HTR-8/SVneo (cell line): ENCODE measurements at places on chromosomes 5 and 9.

- DNase-seq, result no peak
These were observed 66.4 kb downstream of the C9orf153 start for GRCh38 chr9:86193088-86193487.

- no peak for DNase-seq
These were observed 53.2 kb upstream of the CTXN3 start for GRCh38 chr5:127595484-127596368.

DNA sequence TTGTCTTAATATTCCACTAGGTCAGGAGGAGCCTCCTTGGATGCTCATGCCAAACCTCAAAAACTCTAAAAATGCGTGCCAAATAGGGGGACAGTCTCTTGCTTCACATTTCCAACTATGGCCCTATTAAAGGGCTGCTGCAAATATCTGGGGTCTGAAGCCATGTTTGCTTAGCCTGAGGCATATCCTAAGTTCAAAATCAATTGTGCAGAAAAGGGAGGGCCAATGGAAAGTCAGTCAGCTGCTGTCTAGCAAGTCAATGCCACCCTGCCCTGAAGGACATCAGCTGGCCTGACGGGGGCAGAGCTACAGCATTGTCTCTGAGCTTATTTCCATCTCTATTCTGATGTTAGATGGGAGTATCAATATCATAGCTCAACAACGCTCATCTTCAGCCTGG is 93.6 kb downstream of the SH3TC2 start:
- DNase-seq, result no peak

DNA sequence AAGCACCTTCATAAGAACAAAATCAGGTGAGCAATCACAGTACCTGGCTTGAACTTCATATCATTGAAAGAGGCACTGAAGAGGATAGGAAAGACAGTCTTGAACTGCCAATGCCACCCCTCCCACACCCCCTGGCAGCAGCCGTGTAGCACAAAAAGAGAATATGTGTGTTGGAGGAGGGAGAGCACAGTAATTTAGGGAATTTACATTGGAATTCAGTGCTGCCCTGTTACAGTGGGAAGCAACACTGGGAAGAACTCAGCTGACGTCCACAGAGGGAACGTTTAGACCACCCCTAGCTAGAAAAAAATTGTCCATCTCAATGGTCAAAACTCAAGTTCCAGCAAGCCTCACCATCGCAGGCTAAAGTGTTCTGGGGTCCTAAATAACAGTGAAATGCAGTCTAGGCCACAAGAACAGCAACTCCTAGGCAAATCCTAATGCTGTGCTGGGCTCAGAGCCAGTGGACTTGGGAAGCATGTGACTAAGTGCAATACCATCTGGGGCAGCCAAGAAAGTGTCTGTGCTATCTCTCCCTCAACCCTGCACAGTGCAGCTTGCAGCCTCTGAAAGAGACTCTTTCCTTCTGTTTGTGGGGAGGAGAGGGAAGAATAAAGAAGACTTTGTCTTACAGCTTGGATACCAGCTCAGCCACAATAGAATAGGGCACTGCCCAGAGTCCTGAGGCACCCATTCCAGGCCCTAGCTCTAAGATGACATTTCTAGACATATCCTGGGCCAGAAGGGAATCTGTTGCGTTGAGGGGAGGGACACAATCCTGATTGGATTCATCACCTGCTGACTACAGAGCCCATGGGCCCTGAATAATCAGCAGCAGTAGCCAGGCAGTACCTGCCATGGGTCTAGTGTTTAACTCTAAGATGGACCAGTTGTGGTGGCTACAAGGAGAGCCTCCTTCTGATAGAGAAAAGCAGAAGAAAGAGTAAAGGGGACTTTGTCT is 62.1 kb upstream of the VLDLR start:
- DNase-seq, result peak; percentile 34

- DNase-seq, result no peak
These were observed 6.3 kb upstream of the GARIN3 start for GRCh38 chr5:157172403-157172802.

- DNase-seq, result no peak
These were observed 421.7 kb downstream of the SPATA31D1 start for GRCh38 chr9:82410306-82410705.

- DNase-seq, result no peak
These were observed 614.3 kb downstream of the ACTL7B start for GRCh38 chr9:108241384-108242073.

GRCh38 chr5:170151097-170151831 is 45.6 kb downstream of the FOXI1 start:
- peak; percentile 79 for DNase-seq

GRCh38 chr9:101037430-101037829 is 8.9 kb downstream of the PLPPR1 start:
- no peak for DNase-seq

DNA sequence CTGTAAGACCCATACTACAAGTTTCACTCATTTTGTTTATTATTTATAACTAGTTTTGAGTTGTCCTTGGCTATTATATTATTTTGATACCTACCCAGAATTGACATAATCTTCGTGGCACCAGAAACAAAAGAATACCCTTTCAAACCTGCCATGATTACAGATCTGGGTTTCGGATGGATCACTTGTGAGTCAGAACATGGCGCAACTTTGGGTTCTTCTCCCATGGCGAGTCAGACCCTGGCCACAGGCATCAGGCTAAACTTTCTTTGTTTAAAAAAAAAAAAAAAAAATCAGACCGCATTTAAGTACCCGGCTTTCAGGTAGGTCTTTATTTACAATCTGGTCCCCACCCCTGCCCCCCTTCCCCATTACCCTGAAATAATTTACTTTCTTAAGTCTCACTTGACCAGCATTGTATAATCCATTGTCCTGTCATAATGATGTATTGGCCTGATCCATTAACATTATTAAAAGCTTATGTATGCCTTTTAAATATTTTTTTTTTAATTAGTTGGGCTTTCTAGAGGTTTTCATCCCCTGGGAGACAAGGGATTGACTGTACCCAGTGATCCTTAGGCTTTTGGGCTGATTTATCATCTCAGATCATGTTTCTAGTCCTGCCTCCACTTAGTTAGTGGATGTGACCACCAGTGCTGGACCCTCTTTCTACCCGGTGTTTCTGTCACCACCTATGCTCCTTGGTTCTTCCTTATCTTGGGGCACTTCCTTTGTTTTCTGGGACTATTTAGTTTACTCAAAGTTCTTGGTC is 43.9 kb downstream of the F2RL2 start:
- no peak for DNase-seq

- no peak for DNase-seq
These were observed 140.9 kb downstream of the NR3C1 start for GRCh38 chr5:143262393-143263174.

- no peak for DNase-seq
These were observed 2.8 kb downstream of the PITX1 start for GRCh38 chr5:135030956-135031812.

- no peak for DNase-seq
These were observed 178.5 kb downstream of the C9orf152 start for GRCh38 chr9:110029429-110029955.

GRCh38 chr9:124290743-124291554 is 33.2 kb downstream of the NEK6 start:
- DNase-seq, result no peak

DNA sequence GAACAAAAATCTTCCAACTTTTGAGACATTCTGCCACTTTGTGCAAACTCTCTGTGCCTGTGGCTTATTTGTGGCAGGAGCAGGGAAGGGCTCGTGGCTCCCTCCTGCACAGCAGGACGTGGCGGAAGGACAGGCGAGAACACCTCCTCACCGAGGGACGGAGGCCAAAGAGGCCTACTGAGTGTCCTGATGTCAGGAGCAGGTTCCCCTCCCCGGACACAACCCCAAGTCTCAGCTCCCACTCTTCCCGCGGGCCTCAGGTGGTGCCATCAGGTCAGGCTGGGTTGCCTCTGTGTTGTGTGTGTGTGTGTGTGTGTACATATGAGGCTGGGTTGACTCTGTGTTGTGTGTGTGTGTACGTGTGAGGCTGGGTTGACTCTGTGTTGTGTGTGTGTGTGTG is 136.8 kb upstream of the LPCAT1 start:
- no peak for DNase-seq

- no peak for DNase-seq
These were observed 56.5 kb downstream of the COL5A1 start for GRCh38 chr9:134698111-134698510.

DNA sequence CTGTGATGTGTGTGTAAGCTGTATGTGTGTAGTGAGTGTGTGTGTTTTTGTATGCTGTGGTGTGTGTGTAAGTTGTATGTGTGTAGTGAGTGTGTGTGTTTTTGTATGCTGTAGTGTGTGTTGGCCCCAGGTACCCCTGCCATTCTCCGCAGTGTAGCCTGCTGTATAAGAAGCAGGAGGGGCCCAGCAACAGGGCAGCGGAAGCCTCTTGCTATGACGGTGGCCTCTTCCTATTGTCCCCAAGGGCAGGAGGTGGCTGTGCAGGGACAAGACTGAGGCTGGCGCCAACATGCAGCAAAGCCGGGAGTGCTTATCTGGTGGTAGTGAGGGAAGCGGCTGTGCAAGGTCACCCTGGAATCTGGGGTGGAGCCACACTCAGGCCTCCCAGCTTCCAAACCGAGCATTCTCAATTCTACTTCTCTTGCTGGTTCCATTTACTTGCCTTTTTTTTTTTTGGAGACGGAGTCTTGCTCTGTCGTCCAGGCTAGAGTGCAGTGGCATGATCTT is 5.1 kb downstream of the SPAAR start:
- no peak for DNase-seq

DNA sequence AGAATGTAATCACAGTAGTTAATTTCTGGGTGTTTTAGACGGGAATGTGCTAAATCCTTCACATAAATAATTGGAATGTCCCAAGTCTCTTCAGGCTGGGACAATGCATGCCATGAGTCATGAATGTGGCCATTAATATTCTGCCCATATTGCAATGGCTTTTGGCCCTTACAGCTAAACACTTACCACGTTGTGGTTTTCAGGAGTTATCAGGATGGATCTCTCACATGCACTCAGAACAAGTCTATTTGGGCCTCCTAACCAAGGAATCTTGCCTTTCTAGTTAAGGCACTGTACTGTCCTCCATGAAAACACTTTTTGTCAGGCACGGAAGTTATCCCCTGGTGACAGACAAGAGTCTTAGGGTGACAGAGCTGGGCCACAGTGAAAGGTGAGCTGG is 32.7 kb downstream of the PKD2L2 start:
- DNase-seq, result no peak

DNA sequence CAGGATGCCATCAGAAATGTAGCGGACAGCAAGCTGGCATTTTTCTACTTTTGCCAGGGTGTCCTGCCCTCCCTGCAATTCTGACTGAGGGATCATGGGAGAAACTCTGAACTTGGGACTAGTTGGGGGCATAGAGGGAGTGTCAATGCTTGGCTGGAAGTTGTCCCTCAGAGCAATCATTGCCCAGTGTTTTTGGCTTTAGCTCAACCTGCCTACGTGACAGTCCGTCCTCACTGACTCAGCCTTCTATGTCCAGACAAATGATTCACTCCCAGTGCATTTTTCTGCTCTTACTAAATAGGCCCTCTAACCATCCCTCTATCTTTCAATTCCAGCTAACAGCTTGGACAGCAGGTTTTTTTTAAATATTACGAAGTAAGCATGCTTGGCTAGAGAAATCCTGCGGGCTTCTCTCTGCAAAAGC is 627.4 kb downstream of the TLR4 start:
- DNase-seq, result peak; percentile 32

DNA sequence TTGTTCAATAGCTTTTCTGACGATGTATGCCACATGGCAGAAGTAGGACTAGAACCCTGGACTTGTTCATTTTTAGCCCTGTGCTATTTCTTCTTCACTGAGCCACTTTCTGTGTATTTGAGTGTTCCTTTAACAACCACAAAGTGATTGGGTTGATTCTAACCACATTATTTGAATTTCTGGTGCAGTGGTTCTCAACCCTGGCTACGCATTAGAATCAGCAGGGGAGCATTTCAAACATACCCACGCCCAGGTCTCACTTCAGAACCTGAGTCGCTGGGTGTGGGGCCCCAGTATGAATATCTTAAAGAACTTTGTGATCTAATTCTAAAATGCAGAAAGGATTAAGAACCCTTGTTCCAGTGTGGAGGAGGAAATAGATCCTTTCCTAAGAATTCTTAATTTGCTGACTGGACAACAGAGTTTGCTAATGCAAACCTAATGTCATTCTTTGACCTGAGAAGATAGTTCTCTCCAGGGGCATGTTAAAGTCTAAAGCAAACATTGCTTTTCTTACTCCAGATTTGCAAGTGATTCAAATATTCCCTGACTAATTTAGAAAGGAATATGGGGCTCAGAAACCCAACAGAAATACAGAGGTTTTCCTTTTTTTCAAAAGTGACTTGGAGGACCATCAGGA is 75.4 kb upstream of the GDNF start:
- no peak for DNase-seq

GRCh38 chr5:146521403-146522106 is 5.6 kb upstream of the GPR151 start:
- no peak for DNase-seq

DNA sequence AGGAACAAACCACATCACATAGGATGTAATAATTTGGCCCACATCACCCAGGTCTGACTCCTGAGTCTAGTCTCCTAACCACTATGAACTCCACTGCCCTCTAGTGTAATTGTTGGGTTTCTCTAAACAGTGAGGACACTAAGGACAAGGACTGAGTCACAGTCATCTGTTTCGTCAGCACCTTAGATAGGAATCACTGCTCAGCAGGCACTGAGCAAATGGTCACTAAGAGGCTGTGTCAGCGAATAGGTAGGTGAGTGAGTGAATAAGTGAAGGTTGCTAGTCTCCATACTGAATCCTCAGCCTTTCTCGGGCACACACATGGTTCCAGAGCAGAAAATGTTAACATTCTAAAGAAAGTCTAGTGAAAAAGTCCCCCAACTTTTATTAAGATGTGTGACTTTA is 278.6 kb downstream of the SPOCK1 start:
- peak; percentile 66 for DNase-seq

GRCh38 chr9:127676638-127677037 is 30.1 kb upstream of the CFAP157 start:
- no peak for DNase-seq

DNA sequence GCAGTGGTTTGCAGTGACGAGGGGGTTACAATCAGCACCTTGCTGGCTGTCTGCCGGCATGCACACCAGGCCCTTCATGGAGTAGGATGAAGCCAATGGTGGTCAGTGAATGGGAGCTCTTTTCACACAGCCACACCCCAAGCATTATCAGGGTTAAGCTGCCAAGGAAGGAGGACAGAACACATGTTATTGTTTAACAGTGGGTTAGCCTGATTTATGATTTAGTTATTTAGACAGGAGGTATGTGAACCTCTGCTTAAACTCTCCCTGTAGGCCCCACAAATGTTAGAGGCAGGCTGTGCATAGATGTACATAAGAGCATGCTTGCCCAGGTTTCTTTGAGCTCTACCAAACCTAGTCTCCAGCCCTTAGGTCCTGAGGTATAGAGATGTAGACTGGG is 262.9 kb downstream of the SPOCK1 start:
- no peak for DNase-seq

DNA sequence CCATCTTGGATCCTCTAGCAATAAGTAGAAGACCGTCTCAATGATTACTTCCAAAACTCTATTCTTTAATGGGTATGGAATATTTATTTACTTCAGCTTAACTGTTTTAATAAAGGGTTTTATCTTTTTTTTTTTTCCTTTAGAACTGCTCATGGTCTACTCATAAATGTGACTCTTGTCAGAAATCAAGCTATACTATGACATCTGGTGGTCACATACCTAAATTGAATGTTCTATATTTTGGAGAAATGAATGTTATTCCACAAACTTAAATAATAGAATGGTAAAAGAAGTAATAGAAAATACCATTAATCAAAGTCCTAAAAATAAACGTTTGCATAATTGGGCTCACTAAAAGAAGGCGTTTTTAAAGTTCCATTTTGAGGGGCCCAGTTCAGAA is 131.2 kb upstream of the PLCXD3 start:
- DNase-seq, result no peak
